Activated T-helper 17 cell treated with anti-CD3 and anti-CD28 coated beads, Interleukin-2, amount 50 U/mL, for 72 hours (primary cell): ENCODE measurements at places on chromosomes 16 and 17.

DNA sequence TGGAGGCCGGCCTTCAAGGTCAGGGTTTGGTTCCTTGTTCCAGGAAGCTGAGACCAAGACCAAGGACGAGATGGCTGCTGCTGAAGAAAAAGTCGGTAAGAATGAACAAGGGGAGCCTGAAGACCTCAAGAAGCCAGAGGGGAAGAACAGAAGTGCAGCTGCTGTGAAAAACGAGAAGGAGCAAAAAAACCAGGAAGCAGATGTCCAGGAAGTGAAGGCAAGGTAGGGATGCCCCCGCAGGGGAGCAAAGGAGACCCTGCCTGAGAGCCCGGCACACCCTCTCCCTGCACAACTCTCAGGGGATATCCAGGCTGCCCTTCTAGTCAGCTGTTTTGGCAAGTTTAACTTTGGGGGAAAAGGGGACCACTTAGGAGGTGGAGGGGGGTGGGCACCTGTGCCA is 29.0 kb downstream of the RNF213 start:
- no peak for ATAC-seq

GRCh38 chr16:3732171-3732570 is 14.8 kb upstream of the TRAP1 start:
- no peak for ATAC-seq

DNA sequence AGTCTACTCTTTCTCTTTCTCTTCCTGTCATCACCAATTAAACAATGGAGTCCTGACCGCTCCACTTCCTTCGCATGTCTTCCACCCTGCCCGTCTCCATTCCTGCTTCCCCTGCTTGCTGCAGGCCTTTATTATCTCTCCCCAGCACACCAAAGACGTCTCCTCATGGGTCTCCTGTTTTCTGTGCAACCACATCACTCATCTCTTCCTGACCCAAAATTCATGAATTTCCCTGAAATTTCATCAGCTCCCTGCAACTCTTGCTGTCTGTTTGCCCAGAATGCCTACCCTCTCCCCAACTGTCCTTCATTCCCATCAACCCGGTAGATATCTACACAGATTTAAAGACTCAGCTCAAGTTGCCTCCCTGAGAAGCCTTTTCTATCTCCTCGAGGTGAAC is 76.7 kb upstream of the ALOX12 start:
- no peak for ATAC-seq

- ATAC-seq: no peak
Measured at GRCh38 chr17:75129576-75129975, 2.0 kb downstream of the NT5C start.

- ATAC-seq: no peak
Measured at GRCh38 chr17:51355441-51356410, 95.4 kb downstream of the UTP18 start.

DNA sequence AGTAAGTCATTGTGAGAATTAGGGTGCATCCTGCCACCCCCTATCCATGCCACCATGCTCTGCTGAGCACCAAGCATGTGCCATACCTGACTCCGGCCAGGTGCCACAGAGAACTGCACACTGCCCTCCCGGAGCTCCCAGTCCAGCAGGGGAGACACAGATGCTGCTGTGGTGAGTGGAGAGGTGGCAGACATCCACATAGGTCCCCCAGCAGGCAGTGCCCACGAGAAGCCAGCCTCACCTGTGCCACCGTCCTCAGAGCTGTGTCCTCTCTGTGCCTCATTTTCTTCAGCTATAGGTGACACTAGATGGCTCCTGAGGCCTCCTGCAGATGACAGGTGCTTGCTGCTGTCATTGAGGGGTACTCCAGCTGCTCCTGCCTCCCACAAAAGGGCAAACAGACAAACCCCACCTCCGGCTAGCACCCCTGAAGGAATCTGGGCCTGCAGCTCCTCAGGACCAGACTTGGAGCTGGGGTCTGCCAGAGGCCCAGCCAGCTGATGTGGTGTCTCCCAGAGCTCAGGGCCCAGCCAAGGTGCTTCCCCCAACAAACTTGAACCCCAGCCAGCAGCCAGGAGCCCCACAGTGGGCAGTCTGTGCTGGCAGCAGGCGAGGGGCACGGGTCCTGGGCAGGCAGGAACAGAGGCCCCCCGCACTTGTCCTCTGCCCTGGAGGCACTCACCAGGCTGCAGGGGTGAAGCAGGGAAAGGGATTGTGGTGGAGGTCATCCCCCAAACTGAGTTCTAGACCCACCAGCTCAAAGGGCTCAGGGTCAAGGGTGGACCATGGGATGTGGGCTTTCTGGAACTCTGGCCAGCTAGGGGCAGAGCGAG is 17.1 kb downstream of the FOXJ1 start:
- ATAC-seq: no peak

- ATAC-seq: no peak
Measured at GRCh38 chr16:65846210-65846602, 520.3 kb upstream of the CDH5 start.

DNA sequence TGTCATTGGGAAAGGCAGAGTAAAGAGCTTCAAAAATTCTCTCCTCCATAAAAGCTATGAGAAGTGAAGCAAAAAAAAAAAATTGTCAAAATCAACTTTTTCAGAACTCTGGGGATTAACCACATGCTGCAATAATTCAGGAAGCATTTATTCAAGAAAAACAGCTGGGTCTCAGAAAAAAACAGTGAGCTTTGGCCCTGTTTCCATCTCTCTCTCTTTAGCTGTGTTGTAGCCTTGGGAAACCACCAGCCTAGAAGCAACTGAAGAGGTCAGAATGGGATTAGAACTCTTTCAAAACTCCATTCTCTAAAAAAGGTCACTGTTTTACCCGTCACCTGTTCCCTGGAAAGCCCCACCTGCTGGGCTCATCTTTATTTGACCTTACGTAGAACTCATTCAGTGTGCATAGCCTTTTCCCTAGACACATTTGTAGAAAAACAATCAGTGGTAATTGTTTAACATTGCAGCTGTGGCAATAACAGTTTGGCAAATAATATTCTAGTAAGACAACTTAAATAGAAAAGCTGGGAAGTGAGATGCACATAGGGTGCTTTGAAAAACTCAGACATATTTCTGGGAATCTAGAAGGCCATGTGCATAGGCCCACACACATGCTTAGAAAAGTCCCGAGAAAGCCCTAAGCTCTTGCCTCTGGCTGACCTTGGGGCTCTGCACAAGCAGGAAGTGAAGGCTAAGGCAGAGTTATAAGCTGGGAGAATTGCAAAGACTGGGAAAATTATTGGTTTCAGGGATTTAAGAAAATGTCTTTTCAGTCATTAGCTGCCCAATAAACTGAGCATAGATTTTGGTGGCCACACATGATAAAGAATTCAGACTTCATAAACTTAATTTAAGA is 18.0 kb downstream of the SLC5A11 start:
- ATAC-seq: no peak

DNA sequence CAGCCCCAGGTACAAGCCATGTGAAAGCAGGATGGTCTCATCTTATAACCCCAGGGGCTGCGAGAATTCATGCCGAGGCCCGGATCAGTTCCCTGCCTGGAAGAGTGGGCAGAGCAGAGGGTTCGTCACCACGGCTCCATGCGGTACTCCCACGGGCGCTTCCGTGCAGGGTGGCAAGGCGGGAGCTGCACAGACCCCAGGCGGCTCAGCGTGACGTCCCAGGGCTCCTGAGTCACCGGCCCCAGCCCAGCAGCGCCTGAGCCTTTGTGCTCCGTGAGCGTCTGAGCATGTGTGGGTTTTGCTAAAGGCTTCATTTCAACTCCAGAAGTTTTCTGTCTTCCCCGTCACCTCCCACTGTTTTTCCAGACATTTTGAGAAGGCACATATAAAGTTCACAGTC is 71.2 kb upstream of the CHMP6 start:
- no peak for ATAC-seq

DNA sequence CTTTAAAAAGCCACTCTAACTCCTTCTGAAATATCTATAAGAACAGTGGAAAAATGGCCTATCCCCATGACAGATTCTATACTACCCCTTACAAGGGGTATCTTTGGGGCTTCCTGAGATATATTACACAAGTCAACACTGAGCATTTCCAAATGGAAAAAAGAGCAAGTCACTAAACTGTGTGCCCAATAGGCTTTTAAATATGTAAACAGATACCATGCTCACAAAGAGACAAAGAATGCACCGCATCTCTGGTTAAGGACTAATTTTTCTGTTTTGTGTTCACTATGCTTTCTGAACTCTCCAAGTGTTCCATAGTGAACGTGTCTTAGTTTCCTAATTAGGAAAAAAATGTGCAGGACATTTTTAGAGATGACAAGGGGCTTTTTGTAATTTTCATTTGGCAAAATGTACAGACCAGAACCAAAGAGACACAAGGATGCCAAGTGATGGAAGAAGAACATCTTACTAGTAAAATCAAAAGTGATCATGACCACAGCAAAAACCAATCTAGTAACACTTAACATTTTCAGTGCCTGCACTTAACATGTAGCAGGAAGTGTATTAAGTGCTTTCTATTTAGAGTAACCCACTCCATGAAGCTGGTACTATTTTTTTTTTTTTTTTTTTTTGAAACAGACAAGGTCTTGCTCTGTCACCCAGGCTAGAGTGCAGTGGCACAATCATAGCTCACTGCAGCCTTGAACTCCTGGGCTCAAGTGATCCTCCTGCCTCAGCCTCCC is 21.5 kb downstream of the MYH11 start:
- peak; percentile 77 for ATAC-seq

DNA sequence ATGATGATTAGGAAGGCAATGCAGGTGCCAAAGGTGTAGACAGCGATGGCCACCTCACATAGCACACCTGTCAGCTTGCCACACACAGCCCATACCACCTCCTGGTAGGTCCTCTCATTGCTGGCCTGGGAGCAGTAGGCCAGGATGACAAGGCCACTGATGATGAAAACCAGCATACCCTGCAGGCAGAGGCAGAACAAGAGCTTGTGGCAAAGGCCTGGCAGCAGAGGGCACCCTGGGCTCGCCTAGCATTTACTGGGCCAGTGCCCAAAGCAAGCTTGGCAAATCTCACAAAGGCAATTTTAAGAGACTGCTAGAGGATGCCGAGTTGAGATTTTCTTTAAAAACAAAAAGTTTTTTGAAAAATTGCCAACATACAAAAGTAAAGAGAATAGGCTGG is 5.9 kb downstream of the SLC38A7 start:
- no peak for ATAC-seq

- ATAC-seq: no peak
Measured at GRCh38 chr16:19346335-19346922, 60.9 kb downstream of the CLEC19A start.

DNA sequence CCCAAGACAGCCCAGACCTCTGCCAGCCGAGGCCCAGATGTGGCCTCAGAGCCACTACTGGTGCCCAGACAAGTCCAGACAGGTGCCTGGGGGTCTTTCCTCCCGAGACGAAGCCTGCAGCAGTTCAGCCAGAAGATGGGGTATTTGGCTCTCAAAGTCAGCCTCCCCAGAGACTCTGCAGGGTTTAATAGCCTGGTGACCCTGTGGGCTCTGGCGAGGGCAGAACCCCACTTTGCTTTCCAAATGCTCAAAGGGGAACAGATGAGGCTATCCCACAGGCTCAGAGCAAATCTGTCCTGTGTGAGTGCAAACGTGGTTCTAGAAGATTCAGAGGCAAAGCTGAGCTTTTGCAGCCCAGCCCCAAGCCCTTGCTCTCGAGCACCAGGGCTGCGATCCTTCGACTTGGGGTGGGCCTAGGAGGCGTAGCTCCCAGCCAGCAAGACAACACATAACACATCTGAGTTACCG is 236.0 kb downstream of the MRTFB start:
- ATAC-seq: no peak

- ATAC-seq: no peak
Measured at GRCh38 chr16:50994995-50995394, 156.1 kb downstream of the SALL1 start.

DNA sequence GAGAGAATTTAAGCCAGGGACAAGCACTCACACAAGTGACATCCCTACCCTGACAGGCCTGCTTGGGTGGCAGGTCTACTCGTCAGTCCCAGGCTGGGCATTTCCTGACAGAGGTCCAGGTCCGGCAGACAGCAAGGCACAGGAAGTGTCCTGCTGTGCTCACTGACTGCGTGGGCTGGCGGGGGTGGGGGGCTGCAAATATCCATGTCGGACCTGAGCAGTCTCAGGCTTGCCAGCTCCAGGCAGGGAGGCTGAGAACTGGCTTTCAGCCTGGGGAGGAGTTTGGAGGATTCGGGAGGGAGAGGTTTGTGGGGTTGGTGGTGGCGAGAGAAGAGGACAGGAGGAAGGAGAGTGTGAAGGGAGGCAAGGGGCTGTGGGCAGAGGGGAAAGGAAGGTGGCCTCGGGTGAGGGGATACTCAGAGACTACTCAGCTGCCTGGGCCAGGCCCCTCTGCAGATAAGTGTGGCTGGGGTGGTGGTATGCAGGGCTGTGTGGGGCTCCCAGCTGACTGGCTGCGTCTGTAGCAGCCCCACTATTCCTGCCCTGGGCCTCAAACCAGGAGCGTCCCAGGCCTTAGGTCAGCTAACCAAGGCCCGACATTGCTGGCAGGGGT is 7.8 kb downstream of the HIC1 start:
- ATAC-seq: no peak

GRCh38 chr17:45992175-45992574 is 6.9 kb upstream of the STH start:
- ATAC-seq: no peak

DNA sequence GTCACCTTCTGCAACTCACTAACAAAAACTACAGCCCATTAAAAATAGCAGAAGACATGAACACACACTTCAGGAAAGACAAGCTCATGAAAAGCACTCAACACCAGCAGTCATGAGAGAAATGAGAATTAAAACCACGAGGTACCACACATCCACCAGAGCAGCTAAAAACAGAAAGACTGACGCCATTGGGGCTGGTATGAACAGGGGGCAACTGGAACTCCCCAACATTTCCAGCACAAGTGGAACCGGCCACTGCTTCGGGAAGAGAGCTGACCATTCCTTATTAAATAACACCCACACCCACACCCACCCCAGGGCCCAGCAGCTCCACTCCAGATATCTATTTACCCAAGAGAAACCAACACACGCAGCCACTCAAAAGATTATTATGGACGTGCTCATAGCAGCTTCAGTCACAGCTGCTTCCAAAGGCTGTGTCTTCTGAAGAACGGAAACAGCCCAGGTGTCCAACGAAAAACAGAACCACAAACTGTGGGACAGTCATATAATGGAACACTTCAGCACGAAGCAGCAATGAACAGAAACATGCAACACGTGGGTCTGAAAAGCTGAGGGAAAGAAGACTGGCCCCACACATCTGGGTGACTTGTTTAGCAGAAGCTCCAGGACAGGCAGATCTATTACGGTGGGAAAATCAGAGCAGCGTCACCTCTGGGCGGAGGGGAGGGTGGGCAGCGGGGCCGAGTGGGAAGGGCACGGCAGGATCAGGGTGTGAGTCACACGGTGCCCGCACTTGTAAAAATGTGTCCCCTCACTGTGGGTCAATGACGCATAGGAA is 41.1 kb downstream of the KLHDC4 start:
- no peak for ATAC-seq
